ENCODE measurements at places on chromosomes 1 and 21.

DNA sequence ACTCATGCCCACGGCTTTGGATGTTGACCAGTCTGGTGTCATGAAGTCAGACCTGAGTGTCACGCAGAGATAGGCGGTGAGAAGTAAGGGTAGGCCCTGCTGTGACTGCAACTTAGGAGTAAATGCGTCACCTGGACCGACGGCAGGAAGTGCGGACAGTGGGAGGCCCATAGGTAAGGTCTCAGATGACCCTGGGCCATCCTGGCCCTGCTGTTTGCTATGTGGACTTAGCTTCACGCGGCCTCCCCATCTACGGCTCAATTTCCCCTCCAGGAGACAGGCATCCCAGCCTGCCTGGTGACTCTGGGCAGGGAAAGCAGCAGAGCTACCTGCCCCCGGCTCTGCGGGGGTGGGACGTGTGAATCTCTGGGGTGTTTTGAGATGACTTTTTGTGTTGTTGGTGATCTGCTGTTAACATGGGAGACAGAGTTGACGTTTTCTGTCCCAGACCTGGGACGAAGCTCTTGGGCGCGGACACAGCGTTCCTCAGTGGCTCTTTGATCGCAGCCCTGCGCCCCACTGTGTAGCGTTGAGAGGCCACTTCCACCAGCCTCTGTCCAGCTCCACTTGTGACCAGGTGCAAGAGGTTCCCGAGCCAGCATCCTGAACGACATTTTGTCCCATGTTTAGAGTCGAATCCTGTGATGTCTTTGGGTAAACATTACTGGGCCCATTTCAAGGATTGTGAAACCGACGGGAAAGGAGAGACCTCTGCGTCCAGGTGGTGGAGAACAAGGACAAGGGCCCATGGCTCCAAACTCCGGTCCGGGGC, 39.9 kb downstream of the CRYAA start:
- no peak for DNase-seq

DNA sequence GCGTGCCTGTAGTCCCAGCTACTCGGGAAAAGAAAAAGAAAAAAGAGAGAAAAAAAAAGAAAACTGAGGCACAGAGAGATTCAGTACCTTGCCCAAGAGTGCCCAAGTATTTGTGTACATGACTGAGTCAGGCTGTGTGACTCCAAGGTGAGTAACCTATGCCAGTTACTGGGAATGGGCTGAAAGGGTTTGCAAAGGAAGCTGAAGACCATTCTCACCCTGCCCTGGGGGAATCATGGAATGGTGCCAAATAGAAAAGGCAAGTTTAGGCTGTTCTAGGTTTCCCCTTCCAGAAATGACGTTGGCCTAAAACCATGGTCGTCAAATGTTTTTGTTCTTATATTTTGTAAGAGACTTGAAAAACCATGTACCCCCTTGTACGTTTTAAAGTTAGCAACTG, 37.9 kb upstream of the LRIG2 start:
- DNase-seq, result no peak

DNA sequence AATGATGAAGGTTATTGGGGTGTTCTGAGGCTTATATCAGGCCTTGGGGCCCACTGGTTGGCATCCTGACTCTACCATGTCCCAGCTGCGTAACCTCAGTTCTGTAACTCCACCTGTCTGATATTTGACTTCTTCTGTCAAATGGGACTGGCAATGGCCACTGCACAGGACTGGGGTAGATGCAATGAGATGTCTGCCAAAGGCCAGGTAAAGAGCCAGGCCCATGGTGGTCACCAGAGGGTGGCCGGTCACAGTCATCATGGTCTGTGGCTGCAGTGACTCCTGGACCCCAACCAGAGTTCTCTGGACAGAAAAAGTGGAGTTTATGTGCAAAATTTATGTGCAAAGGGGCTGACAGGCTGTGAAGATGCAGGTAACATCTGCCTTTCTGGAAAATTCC, 173.3 kb downstream of the PTPRU start:
- DNase-seq, result no peak

DNA sequence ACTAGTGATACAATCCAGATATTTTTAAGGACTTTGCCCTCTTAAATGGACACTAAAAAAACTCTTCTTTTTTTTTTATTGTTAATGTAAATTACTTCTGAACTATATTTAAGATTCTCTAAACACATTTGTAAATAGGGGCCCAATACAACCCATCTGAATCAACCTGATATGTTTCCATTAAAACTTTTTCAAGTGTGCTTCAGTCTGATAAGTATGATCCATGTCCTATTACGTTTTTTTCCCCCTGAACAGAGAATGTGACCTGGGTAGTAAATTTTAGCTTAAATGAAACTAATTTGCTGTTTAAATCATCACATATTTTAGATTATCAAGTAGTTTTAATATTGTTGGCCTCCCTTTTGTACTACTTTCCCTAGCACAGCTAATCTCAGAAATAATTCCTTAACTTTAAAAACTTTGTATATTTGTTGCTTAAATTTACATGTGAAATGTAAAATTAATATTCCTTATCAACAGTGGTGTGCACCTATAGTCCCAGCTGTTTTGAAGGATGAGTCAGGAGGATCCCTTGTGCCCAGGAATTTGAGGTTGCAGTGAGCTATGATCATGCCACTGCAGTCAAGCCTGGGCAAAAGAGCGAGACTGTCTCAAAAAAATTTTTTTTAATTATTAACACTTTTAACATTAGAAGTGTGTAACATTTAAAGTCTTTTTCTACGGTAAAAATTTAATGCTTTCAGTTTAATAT, 3.0 kb upstream of the PKN2 start:
- no peak for DNase-seq

Measured in CD4-positive, alpha-beta T cell treated with Interleukin-15 for 1 hour (primary cell).